Stromal cell of bone marrow (primary cell): ENCODE measurements at places on chromosomes 11 and 22.

- no peak for DNase-seq
Measured at GRCh38 chr11:94581926-94582325, 14.8 kb downstream of the PIWIL4 start.

DNA sequence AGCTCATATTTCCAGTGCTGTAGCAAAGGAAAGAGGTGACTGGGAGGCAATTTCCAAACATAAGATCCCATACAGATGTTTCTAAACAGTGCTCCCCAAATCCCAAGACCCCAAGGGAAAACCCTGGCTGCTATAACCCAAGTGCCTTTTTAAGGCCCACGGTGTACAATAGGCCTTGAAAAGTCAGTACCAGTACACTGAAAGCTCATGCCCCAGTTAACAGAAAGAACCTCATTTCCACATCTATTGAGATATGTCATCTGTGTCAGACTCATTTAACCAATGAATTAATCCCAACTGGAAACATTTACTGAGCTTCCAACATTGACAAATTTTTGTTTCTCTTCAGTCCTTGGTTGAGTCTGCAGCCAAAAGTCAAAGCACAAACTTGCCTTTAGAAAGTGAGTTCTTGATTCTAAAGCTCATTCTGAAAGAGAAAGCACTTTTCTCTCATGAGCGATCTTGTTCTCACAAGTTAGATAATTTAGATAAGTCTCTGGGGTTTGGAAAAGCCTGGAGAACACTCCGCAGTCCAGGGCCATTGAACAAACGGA is 239.8 kb upstream of the ARHGAP20 start:
- DNase-seq: no peak

DNA sequence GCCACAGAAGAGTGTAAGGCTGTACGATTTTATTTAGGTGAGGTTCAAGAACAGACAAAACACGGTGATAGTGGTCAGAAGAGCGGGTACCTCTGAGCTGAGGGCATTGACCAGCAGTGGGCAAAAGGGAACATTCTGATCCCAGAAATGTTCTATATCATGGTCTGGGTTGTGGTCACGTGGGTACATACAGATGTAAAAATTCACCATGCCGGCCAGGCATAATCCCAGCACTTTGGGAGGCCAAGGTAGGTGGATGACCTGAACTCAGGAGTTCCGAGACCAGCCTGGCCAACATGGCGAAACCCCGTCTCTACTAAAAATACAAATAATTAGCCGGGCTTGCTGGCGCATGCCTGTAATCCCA is 31.1 kb upstream of the GCAT start:
- no peak for DNase-seq

DNA sequence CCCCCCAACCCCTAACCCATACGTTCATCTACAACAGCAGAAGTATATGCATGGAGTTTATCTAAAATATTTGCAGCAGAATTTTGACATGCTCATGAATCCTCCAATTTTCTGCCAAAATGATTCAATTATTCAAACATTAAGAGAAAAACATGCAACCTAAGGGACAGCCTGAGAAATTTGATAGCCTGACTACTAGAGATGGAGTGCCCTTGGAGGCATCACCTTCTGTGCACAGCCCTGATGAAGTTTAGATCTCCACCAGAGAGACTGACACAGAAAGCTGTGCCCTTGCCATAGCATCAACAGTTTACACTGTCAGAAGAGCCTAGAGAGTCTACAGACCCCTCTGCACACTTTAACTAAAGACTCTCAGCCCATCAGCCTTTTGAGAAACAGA is 217.7 kb downstream of the LUZP2 start:
- DNase-seq: no peak

GRCh38 chr22:46661221-46661851 is 41.1 kb downstream of the GRAMD4 start:
- peak; percentile 13 for DNase-seq

GRCh38 chr22:27867085-27867952 is 51.7 kb downstream of the PITPNB start:
- DNase-seq: no peak
